ENCODE measurements at places on chromosomes 4 and X. TPM values are rescaled to one million over a fixed set of nuclear protein-coding genes. Genes with fewer than 3 reads are reported as not detected.
A peak's percentile ranks its signal among the peaks of the same experiment; 100 is the strongest.

GRCh38 chr4:159434114-159434870 is 331.4 kb downstream of the RAPGEF2 start:
- DNase-seq = no peak

DNA sequence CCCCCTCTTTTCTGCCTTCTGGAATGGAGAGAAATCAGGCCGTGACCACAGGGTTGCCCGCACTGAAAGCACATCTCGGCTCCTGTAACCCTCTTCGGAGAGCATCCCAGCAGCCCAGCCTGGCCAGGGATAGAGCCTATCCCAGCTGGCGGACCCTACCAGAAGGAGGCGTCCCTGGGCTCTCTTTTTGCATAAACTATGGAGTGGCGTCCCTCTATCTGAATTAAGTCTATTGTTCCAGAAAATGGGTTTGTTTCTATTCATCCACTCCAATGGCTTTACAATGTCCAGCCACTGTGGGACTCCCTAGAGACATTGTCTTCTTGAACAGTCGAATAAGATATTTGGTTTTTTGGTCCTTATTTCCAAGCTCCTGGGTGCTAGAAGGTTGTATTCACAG is 689 bp upstream of the NHSL2 start:
- DNase-seq = no peak

GRCh38 chr4:28548594-28548993 is 1688.0 kb downstream of the STIM2 start:
- no peak for DNase-seq

Gene MBNL3
- total RNA-seq = 1.4 TPM

DNA sequence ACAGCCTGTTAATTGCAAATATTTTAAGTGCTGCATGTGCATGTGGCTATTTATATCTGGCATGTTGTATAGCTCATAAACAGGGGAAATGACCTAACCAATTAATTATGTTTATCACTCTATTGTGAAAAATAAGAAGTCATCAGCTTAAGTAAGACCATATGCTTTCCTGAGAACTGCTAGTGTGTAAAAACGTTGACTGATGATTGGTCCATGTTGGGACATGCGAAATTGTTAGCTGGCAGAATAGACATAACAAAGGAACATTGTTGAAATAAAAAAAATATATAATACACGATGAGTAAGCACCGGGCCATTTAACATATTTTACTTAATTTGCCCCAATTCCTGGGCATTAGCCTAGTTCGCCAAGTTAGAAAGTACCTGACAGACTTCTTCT is 207.5 kb downstream of the ANK2 start:
- no peak for DNase-seq

DNA sequence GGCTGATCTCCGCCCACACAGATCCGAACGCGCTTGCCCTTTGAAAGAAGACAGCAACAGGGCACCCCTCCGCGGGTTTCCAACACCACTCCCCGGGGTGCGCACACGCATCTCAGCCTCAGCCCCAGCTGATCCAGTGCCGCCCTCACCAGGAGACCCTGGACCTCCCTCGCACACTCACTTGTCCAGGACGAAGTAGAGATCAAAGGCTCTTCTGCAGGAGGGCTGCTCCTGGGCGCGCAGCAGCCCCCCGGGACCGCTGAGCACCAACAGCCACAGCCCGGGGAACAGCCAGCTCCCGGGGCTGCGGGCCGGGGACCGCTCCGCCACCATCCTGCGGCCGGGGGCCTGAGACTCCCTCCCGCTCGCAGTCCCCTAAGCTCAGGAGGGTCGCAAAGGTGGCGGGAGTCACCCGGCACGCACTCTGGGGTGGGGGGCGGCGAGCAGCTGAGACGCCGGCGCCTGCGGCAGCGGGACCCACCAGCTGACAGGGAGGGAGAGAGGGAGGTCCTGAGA is 743 bp downstream of the ANTXR2 start:
- DNase-seq = no peak

Gene EXOC1L
- total RNA-seq = not detected

DNA sequence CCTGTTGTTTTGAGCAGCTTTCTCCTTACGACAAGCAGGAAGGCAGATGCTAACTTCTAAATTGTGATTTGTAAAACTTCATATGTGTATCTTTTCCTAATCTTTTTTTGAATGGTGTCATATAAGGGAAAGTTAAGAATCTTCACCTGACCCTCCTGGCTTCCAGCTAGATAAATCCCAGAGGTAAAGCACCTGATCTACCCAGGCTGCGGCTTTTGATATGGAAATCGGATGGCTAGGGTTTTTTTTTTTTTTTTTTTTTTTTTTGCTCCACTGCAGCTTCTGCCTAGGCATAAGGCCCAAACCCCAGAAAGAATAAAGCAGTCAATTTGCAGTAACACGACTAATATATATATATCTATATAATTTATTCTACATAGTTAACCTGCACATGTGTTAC is 10.0 kb downstream of the MAB21L2 start:
- no peak for DNase-seq

- no peak for DNase-seq
These were observed 30.1 kb downstream of the TEX13A start for GRCh38 chrX:105190252-105190853.

DNA sequence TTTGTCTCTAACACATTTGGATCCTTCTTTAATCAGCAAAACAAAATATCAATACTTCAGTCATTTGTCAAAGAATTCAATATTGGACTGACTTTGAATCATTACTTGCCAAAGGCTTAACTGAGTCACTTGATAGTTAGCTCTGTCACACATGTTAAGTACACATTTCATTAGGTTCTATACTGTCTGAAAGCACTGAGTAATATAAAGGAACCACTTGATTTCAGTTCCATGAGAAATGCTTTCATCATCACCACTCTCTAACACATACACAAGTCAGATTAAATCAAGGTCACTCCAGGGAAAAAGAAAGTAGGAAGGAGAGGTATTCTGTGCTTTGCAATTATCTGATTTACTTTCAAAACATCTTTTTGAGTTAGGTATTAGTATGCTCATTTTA is 1233.1 kb downstream of the C4orf33 start:
- no peak for DNase-seq

GRCh38 chr4:108466936-108467902 is 153.2 kb upstream of the RPL34 start:
- no peak for DNase-seq

- DNase-seq = peak; percentile 22
These were observed 96.0 kb downstream of the PTTG2 start for GRCh38 chr4:38056011-38056685.

DNA sequence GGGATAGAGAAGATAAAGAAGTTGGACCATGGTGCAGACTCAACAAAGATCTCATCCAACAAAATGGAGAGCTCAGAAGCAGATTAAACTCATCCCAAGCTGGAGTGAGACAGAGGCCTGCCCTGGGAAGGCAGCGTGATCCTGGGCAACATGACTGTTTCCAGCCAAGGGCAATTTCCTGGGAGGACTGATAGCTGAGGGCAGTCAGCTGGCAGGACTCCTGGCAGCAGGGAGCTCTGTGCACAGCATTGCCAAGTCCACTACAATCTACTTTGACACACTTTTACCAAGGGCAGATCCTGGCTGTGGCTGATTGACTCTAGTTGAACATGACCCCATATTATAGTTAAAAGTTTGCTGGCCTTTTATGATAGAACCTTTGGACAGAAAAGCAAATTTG is 357.3 kb upstream of the RASGEF1B start:
- no peak for DNase-seq

- DNase-seq = no peak
These were observed 55.5 kb downstream of the DDX60 start for GRCh38 chr4:168263039-168263438.

DNA sequence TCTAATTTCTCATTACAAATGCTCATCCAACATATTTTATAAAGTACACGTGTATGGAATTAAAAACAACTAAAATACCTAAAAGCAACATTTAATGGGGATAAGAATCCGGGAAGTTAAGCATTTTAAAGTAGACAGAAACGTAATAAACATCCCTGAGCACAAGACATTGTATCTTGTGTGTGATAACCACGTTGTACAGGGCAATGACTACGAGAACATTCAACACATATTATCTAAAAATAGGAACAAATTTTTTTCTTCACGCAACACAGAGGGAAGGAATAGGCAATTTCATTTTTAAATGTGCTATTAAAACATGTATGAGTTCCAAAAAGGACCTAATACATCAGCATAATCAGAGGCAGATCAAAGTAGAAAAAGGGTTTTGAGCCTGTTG is 49.5 kb downstream of the AMMECR1 start:
- no peak for DNase-seq

GRCh38 chr4:77538144-77538543 is 67.5 kb upstream of the CXCL13 start:
- DNase-seq = no peak

Gene UGT2A3
- not detected for total RNA-seq

DNA sequence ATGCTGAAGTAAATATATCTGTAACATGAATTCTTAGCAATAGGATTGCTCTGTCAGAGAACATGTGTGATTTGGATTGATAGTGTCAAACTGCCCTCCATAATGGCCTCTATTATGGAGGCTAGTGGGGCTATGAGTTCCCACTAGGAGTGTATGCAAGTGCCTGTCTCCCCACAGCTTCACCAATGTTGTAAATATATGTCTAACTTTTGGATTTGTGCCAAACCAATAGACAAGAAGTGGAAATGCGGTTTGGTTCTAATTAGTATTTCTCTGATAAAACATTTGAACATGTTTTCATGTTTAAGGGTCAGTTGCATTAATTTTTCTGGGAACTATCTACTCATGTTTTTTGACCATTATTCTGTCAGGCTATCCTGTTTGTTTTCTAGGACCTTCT is 28.1 kb downstream of the GPAT3 start:
- no peak for DNase-seq

- DNase-seq = no peak
These were observed 17.7 kb upstream of the AP1AR start for GRCh38 chr4:112213856-112214255.

- no peak for DNase-seq
These were observed 8.0 kb downstream of the PRSS12 start for GRCh38 chr4:118344801-118345200.

DNA sequence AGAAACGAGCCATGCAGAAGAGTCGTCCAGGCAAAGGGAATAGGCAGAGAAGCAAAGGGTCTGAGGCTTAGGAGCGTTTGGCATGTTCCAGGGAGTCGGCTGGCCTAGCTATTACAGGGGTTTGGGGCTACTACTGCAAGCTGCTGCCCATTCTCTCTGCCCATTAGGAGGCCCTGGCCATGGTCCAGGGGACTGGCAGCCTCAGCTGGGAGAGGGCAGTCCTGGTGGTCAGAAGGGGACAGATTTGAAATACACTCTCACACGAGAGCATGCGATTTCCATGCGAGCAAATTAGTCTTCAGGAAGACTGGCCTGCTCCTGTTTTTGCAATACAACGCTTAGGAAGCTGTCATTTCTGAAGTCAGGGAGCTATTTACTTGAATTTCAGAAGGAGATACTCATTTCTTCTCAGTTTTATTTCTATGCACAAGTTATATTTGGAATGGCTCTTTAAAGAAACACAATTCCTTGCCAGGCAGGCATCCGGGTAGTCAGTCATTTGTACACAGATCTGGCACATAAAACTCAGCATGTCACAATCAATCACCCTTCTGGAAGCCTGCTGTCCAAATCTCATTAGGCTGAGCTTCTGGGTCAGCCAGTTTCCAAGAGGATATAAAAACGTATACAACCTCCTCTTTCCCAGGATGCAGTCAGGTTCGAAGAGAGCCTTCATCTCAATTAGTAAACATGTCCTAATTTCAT is 27.0 kb downstream of the PROM1 start:
- no peak for DNase-seq

GRCh38 chr4:125013891-125014290 is 300.9 kb upstream of the FAT4 start:
- DNase-seq = no peak

GRCh38 chr4:15989424-15989823 is 26.4 kb upstream of the FGFBP2 start:
- DNase-seq = no peak

DNA sequence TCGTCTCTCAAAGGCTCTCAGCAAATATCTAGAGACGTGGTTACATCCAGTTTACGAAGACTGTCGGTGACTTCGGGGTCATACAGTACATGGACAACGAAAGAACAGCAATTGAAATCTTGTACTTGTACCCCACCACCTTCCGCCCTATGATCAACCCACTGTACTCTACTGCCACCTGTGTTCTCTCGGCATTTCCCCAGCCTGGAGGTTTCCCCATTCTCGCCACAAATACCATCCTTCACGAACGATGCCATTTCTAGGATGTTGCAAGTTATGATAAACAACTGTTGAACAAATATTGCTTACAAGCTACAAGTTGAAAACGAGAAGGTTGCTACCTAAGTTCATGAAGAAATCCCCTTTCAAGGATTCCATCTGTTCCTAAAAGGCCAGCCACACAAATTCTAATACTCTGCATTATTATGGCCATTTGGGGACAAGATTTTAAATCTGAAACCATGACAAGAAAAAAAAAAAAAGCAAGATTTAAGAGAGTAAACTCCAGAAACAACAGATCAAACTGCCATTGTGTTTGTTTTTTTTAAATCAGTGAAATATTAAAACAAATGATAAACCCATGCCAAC is 1.6 kb downstream of the APBB2 start:
- DNase-seq = peak; percentile 68

GRCh38 chr4:161466316-161466715 is 697.5 kb downstream of the FSTL5 start:
- DNase-seq = no peak

Gene SMIM43
- 0.04 TPM for total RNA-seq

Gene H2BW2
- total RNA-seq = not detected

DNA sequence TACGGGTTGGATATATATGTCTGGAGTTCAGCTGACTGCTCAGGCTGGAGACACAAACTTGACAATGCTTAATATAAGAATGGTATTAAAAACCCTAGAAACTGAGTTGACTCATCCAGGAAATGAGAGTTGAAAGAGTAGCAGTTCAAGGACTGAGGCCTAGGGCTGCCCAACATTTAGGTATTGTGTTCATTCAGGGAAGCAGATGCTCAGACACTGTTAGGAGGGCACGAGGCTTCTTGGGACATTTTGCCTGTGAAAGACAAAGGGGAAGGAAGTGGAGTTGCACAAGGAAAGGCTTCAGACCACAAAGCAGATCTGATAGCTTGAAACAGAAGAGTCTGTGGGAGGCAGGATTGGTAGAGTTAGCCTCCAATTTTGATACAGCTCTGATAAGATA is 52.0 kb upstream of the HS3ST1 start:
- peak; percentile 19 for DNase-seq

DNA sequence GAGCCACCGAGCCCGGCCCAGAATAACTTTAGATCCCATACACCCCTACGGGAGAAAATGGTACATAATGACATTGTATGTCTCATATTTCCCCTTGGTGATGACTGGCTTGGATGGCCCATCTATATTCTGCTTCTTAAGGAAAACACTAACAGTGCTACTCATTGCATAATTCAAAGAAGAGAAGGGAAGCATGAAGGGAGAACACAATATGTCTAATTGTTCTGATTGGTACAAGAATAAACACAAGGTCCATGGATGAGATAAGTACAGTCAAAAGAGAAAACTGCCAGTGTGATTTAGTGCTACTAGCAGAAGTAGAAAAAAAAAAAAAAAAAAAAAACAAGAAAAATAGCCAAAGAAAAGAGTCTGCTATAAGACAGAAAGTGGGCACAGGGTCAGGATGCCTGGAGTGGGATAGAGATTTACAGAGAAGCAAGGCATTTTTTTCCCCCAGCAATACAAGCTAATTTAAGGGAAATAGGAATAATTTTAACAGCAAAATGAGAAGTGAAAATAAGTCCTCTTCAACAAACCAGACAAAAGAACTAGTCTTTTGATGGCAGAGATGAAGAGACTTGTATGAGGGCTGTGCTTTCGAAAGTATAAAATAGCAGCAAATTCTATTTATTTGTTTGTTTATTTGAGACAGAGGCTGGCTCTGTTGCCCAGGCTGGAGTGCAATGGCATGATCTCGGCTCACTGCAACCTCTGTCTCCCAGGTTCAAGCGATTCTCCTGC is 96.5 kb upstream of the MAP3K15 start:
- DNase-seq = no peak

Gene ARHGAP24
- 122 TPM for total RNA-seq

Gene P2RY8
- not detected for total RNA-seq

Measured in pulmonary artery endothelial cell (primary cell).